Fibroblast of skin of abdomen (primary cell): ENCODE measurements at places on chromosomes 3 and 15.
A peak's percentile ranks its signal among the peaks of the same experiment; 100 is the strongest.

DNA sequence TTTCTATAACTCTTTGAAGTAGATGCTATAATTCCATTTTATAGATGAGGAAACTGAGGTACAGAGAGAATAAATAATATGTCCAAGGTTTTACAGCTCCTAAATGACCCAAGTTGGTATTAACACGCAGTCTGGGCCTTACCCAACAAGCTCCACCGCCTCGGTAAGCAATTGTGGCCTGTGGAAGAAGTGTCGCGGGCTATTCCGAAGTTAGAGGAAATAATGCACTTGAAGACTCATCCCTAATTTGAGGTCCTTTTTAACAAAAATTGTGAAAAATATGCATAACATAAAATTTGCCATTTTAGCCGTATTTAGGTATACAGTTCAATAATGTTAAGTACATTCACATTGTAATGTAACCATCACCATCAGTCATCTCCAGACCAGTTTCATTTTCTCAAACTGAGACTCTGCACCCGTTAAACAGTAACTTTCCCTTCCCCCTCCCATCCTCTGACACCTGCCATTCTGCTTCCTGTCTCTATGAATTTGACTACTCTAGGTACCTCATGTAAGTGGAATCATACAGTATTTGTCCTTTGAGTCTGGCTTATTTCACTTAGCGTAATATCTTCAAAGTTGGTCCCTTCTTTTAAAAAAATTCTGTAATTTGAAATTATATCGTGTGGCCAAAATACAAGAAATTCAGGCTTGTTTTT, 18.2 kb downstream of the IDH3A start:
- no peak for DNase-seq

- peak; percentile 75 for DNase-seq
These were observed 27.1 kb upstream of the LACTB start for GRCh38 chr15:63094495-63094931.

DNA sequence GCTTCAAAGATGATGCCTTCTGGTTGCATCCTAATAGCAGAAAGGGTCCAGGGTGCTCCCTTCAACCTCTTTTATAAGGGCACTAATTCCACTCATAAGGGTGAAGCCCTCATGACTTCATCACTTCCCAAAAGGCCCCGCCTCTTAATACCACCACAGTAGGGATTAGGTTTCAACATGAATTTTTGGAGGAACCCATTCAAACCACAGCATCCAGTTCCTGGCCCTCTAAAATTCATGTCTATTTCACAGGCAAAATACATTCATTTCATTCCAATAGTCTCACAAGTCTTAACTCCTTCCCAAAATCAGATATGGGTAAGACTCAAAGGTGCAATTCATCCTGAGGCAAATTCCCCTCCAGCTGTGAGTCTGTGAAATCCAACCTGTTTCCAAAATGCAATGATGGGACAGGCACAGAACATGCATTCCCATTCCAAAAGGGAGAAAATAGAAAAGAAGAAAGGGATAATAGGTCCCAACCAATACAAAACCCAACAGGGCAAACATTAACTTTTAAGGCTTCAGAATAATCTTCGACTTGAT, 124.0 kb downstream of the ATP1B3 start:
- DNase-seq, result peak; percentile 33

DNA sequence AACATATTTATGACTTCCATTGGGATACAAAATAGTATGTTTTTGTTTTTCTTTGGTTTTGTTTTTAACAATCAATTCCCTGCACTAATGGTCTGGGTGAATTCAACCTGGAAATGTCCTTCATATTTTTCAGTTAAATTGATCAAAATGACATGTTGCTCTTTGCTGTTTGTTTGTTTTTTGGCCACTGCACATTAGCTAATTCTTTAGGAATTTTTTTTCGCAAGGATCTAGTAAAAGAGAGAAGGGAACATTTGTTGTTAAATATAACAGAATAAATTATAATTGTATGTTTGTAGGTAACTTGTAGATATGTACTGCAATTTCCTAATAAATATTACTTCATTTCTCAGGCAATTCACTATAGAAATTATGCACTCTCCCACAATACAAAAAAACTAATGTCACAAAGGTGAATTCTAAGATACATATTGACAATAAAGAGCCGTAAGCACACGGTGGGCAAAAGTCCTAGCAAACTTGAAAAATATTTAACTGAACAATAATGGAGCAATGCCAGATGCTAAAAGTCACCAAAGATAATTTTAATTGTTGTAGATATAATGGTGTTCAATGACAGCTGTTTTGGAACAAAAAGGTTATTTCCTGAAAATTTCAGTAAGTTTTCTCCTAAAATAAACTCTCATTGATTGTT, 21.4 kb upstream of the PPARG start:
- no peak for DNase-seq

- DNase-seq, result no peak
These were observed 81.8 kb downstream of the NR2F2 start for GRCh38 chr15:96412045-96412905.
